Thoracic aorta endothelial cell (primary cell): ENCODE measurements at places on chromosomes 2 and 18. TPM values are rescaled to one million over a fixed set of nuclear protein-coding genes. Genes with fewer than 3 reads are reported as not detected.

The EMILIN2 gene
- total RNA-seq = 4.9 and 5.2 TPM in 2 replicates

The CASP8 gene
- 16.2 and 17.2 TPM in 2 replicates for total RNA-seq

The KCNG3 gene
- total RNA-seq = under 0.01 TPM in 1 of 2 replicates, not detected in the other

The ATRAID gene
- total RNA-seq = 84.8 and 101 TPM in 2 replicates

The FAM110C gene
- total RNA-seq = not detected in 2 replicates

The MC2R gene
- total RNA-seq = not detected in 2 replicates

The PIAS2 gene
- total RNA-seq = 34.3 and 36.9 TPM in 2 replicates

The IL1B gene
- total RNA-seq = not detected in 2 replicates

The CNTNAP5 gene
- total RNA-seq = not detected in 2 replicates
